AG09309 (cell line): ENCODE measurements at places on chromosomes 2 and 18.

DNA sequence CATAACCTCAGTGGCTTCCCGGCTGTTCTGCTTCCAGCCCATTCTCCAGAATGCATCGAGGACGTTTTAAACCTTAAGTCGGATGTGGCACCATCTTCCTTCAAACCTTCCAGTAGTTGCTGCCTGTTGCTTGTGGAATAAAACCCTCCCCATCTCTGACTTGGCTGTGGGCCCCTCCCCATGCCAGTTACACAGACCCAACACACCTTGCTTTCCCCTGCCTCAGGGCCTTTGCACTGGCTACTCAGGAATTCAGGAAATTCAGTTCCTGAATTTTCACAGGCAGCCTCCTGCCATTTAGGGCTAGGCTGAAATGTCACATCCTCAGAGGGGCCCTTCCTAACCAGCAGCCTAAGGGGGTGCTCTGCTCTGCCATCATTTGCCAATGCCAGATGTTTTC is 5.0 kb upstream of the ADRA2B start:
- no peak for DNase-seq

GRCh38 chr2:176162911-176163671 is 6.0 kb downstream of the HOXD3 start:
- no peak for DNase-seq

GRCh38 chr2:223732346-223732745 is 105.0 kb downstream of the AP1S3 start:
- no peak for DNase-seq

DNA sequence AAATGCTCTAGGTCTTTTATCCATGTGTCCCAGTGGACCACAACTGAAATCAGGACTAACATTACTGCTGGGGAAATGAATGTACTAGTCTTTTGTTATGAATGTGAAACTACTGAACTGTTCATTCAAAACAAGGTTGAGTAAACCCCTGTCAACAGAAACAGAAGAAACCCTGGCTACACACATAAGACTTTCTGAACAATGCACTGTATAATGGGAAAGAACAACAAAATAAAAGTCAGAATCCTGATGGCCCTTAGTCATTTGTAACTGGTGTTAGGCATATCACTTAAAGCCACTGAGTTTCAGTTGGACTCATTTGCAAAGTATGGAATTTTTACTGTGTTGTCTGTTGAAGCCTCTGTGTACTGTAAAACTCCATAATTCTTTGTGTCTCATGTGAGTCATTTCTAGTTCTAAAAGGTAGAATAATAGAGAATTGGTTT is 77.0 kb upstream of the UBXN4 start:
- no peak for DNase-seq

- DNase-seq, result no peak
These were observed 37.9 kb downstream of the B4GALT6 start for GRCh38 chr18:31646332-31647126.

- peak; percentile 96 for DNase-seq
These were observed 189.4 kb upstream of the GLI2 start for GRCh38 chr2:120546048-120546864.
